Hepatic stellate cell (primary cell): ENCODE measurements at places on chromosomes 7 and 10.
A peak's percentile ranks its signal among the peaks of the same experiment; 100 is the strongest.

DNA sequence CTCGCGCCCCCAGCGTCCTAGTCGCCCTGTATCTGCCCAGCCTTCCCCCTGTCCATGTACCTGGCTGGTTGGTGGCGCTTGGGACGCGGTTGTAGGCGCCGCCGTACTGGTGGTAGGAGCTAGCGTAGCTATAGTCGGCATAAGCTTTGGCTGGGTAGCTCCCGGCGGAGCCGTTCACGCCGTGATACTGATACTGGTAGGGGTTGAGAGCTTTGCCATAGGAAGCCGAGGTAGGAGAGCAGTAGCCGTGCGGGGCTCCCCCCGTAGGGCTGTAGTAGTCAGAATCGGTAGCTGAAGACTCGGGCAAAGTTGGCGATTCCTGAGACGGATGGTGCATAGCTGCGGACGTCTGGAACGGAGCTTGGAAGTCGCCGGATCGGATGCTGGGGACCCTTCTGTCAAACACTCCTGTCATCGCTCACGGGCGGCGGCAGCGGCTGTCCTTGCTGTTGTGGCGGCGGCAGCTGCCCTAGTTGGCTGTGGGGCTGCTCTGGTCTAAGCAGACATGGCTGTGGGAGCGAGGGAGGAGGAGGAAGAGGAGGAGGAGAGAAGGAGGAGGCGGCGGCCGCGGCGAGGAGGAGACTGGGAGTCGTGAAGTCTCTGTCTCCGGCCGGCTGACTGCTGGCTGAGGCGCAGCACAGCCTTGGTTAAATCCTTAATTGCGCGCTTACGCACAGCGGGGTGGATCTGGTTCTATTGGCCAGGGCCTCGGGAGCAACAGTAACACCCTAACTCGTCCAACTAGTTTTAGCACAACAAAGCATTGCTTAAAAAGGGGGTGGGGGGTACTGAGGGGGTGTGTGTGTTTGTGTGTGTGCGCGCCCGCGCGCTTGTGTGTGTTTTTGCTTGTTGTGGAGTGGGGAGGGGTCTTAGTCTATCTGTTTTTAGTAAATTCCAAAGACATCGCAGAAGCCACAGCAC lies at the start of gene DLX5:
Gene DLX5, minus strand, starts transcription at position 623 of the 921 bp plus-strand sequence. Its CDS starts 208 bp downstream, at position 415.
- DNase-seq = peak; percentile 48

DNA sequence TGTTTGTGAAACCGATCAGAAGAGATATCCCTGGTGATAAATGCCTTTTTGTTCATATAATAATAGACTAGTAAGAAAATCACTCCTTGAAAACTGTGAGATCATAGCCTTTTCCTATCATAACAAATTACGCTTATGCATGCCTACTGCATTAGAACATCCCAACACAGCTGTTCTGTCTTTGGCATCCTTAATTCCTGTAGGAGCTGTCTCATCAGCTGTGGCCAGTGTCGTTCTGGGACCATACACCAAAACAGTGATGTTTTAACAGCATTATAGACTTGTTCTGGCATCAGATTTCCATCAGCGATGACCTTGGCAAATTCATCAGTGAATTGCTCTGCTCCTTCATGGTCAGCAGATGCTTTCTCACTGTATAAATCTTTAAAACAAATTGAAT lies 423.6 kb upstream of the LRGUK start:
- DNase-seq = peak; percentile 72

- DNase-seq = no peak
These were observed at the start of gene GIMAP7 for GRCh38 chr7:150514748-150515222. Gene GIMAP7 (plus strand): TSS chr7:150514872. CDS start chr7:150519975, 5,103 bp downstream.

DNA sequence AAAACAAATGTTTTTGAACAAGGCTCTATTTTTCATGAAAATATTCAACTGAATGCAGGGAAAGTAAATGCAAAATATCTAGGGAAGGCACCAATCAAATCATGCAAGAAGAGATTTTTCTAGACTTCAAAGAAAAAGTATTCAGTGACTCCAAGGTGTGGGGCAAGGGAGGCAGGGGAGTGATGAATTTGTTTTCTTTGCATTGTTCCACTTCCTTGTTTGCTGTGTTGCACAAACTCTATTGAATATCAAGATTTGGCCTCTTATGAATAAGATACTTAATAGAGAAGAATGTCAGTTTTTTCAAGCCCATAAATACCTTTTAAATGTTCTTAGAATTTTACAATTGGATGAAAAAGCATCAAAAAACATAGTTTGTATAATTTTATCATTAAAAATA lies 26.4 kb downstream of the STEAP1 start:
- DNase-seq = no peak

DNA sequence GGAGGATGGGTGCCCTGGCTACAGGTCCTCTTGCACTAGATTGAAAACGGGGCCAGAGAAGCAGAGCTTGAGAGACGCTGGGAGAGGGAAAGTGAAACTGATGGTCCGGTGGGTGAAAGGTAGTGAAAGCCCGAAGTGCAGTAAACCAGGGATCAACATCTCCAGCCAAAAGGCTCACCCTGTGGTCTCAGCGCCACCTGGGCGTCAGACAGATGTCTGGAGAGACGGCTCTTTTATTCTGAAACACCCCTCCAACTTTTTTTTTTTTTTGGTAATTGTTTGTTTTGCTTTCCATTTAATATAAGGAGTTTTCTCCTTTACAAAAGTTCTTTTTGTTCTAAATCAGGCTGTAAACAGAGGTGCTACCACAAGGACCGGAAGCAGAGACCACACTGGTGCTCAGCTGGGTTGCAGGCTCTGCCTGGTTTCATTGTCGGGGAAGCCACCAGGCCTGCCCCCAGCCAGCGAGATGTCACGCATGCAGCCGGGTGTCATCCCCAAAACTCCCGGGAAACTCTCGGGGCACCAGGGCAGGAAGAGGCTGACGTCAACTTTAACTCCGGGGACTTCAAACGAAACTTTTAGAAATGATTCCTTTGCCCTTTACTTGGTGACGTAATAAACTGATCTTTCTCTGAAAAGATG lies 11.2 kb downstream of the IL2RA start:
- DNase-seq = peak; percentile 61

DNA sequence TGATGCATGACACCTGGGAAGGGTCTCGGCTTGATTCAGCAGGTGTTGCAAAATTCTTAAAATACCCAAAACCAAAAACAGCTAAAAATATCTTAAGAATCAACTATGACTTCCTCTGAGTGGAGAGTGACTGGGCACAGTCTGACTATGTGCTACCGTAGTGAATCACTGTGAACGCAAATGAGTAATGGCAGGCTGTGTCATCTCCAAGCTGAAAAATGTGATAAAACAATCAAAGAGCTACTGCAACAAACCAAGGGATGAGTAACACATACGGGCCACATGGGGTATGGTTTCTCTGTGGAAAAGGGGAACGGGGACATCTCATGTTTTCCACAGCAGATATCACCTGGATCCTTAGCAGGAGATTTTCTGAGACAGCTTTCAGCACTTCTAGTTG lies 127.5 kb downstream of the ABCA13 start:
- DNase-seq = peak; percentile 65

DNA sequence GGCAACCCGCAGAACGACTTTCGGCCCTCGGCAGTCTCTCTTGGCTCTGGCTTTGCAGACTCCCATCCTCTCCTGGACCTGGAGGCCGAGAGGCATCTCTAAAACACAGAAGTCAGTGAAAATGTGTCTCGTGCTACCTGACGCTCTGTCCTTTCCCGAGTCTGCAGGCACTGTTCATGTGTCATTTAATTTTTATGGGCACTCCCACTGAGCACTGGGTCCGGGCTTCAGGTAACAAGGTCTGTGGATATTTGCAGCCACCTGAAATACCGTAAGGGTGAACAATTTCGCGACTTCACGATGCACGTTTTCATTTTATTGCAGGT lies 96.8 kb downstream of the GLRX3 start:
- DNase-seq = no peak

DNA sequence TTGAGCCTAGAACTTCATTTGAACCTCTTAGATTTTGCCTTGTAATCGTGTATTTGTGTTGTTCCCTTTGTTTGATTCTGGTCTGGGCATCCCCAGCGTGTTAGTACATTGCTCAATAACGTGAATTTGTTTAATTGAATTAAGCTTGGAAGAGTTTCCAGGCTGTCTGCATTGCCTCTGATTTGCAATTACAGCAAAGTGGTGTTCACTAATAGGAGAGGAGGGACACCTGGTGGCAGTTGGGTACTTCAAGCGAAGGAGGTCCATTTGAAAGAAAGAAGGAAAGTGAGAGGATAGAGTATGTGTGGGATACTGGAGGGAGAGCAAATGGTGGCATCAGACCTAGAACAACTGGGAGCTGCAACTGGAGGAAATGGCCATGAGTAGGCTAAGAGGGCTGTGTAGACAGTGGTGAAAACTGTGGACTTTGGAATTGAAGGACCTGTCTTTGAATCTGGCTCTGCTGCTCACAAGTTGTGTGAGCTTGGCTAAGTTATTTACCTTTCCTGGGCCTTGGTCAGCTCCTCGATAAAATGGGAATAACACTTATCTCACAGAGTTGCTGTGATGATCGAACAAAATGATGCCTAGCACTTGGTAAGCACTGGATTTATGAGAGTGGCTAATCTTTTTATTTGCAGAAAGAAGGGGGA lies 15.1 kb downstream of the LSMEM1 start:
- no peak for DNase-seq

GRCh38 chr10:69914398-69915214 lies 112.9 kb downstream of the COL13A1 start:
- peak; percentile 87 for DNase-seq

- DNase-seq = no peak
These were observed 99.7 kb downstream of the CSTF2T start for GRCh38 chr10:51599647-51600046.

DNA sequence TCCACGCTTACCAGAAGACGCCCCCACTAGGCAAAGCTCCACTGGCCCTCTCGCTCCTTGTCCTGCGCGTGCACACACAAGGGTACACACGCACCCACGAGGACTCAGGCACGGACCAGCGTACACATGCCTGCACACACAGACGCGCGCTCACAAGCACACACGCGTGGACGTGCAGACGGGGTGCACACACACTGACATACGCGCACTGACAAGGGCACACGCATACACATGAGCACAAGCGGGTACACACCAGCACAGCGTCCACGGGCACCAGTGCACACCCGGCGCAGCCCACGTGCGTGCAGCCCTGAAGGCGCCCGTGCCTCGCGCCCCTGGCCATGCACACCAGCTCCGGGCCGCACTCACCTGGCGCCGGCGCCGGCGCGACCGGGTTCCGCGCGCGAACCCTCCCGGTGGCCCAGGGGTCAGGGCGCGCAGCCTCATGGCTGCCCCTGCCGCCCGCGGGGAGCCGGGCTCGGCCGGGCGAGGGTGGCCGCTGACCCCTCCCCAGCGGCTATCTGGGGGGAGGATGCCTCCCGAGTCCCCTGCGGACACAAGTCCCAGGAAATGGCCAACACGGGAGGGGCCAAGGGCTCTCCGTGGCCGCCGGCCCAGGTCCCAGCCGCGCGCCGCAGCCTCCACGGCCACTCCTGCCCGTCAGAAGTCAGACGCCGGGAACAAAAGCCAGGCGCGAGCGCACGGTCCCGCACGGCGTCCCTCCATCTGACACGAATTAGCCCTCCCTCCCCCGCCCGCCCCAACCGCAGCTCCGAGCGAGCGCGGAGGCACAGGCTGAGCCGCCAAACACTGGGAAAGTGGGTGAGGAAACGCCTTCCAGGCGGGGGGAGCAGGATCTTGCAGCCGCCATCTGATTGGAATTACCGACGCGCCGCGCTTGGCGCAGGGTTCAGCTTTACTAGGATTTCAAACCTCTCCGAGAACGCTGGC lies 45.0 kb downstream of the TNS3 start:
- peak; percentile 78 for DNase-seq

GRCh38 chr7:75616421-75617167 lies 122.1 kb downstream of the HIP1 start:
- DNase-seq = no peak

- DNase-seq = no peak
These were observed 86.5 kb downstream of the GSAP start for GRCh38 chr7:77329466-77330168.

DNA sequence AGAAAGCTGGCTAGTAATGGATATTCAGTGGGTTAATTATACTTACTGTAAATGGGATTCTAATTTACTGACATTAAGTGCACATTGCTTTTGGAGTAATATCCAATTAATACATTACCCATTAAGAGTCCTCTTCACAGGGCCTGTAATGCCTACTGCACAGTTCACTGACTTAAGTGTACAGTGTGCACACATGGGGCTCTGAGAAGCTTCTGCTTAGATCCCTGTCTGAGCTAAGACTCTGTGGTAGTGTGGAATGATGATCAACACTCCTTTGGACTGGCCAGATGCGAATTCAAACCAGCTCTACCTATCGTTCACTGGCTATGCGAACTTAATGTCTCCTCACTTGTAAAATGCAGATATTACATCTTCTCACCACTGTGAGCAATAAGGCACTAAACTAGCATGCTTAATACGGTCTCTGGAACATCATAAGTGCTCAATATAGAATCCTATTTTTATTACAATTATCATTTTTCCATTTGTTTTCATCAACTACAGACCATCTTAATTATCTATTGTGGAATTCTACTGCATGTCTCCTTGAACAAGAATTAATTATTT lies 53.8 kb upstream of the SEC61G start:
- no peak for DNase-seq

DNA sequence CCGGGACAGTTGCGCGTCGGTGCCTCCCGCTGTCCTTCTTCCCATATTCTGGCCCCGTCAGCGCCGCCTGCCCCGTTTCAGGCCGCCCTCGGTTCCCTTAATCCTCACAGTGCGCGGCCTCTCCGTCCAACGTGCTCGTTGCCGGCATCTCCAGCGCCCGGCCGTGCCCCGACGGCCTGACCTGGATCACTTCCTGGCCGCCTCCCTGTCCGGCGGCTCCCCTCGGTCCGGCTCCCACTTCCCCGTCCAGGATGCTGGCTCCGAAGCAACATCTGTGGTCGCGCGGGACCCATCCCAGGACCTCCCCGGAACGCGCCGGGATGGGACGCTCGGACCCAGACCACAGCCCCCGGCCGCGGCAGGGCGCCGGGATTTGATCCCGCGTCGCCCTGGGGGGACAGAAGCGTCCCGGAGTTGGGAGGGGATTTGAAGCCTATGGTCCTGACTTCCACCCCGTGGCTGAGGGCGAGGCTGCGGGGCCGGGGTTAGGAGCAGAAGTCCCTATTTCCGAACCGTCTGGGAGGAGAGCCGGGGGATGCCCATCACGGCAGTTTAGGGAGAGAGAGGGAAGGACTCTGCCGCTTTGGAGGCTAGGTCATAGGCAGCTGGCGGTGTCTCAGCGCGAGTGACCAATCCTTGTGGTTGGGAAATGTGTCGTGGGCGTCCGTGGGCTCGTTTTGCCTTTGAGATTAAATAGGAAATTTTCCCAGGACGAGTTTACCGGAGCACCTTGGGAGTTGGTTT lies 53.8 kb downstream of the KCTD7 start:
- DNase-seq = peak; percentile 35

DNA sequence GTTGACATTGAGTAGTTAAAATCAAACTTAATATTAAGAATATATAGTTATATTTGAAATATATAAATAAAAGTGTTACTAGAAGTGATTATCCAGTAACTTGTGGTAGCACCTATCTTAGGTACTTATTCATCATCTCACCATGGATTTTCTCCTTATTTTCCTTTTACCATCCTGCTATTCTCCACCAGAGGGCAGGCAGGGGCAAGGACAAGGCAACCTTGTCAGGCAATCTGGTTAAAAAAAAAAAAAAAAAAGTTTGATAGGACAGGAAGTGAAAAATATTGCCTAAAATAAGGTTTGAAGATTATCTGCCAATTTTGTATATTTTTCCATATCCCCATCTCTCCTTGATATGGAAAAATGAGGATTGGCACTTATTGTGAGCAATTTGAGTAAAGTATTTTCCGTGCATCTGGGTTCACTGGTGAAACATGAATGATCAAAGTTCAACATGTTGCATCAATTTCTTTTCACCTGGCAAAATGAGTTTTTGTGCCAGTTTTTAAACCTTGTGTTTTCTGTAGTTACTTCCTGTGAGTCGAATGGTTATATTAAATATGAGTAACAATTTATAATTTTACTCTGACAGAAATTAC lies 256.7 kb downstream of the AGMO start:
- DNase-seq = peak; percentile 0

- DNase-seq = no peak
These were observed 43.9 kb downstream of the MRPS24 start for GRCh38 chr7:43825391-43825808.
